ENCODE measurements at places on chromosomes 2 and 18.
A peak's percentile ranks its signal among the peaks of the same experiment; 100 is the strongest.

DNA sequence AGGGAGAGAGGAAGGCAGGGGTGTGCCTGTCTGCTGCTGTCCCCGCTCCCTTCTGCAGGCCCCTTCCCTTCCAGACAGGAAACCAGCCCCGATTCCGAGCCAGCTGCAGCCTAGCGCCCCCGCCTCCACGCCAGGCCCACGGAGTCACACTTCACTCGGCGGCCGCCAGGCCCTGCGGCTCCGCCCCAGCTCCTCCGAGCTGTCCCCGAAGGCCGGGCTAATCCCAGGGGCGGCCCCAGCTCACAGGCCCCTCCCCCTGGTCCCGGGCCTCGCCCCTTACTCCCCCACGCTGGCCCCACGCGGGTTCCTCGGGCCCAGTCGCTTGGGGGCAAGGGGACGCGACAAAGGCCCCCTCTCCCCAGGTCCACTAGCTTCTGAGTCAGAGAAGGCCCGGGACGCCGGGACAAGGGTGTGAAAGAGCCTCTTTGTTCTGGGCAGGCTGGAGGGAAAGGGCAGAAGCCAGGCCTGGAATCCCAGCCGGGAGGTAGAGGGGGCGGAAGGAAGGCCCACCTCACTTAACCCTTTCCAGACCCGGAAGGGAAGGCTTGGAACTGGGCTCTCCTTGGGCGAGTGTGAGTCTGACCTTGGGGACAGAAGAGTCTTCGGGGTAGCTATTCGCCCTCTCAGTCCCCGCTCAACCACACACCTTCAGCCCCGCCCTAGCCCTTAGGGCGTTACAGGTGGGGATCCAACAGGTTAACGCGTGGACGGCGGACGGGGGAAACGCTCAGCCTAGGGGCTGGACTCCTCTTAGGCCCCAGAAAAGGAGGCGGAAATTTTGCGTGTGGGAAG lies 1.2 kb downstream of the RTKN start:
- peak; percentile 96 for DNase-seq

- no peak for DNase-seq
Observed at GRCh38 chr2:223956300-223956699, 963 bp upstream of the MRPL44 start.

DNA sequence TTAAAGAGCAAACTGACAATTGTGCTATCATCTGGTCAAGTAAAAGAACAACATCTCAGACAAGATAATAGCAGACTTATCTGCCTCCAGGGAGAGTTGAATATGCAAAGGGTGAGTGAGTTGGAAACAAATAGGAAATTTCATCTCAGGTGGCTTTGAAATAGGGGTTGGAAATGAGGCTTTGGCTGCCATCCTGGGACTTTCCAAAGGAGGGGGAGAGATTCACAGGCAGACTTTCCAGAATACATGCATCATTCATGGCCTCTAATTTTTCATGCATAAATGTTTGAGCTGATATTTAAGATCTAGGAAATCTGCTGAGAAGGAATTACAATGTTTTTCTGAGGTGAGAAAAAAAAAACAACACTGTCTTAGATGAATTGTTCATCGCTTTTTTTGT lies 300.5 kb downstream of the ALK start:
- DNase-seq, result no peak

DNA sequence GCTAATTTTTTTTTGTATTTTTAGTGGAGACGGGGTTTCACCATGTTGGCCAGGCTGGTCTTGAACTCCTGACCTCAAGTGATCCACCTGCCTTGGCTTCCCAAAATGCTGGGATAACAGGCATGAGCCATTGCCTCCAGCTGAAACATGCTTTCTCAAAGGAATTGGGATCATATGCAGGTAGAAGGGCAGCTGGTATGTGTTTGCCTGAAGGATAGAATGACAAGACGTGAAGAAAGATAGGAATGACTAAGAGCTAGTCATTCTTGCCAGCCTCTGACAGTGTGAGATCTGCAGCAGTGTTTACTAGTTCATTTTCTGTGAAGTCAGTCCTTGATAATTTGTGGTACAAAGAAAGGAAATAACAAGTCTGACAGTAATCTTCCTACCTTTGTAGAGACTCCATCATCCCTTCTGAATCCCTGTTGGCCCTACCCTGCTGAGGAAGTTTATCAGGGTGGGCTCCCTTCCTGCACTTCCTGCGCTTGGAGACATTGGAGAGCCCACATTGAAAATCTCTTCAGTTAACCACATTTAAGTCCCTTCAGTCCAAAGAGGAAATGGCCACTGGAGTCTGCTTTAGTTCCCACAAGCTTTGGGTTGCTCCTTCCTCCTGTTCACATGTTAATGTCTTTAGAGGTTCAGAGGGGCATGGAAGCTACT lies 14.7 kb downstream of the CFLAR start:
- no peak for DNase-seq

- peak; percentile 68 for DNase-seq
Observed at GRCh38 chr2:202632682-202633290, 2.0 kb upstream of the FAM117B start.
